ENCODE measurements at places on chromosomes 2 and 18. TPM values are rescaled to one million over a fixed set of nuclear protein-coding genes. Genes with fewer than 3 reads are reported as not detected.

DNA sequence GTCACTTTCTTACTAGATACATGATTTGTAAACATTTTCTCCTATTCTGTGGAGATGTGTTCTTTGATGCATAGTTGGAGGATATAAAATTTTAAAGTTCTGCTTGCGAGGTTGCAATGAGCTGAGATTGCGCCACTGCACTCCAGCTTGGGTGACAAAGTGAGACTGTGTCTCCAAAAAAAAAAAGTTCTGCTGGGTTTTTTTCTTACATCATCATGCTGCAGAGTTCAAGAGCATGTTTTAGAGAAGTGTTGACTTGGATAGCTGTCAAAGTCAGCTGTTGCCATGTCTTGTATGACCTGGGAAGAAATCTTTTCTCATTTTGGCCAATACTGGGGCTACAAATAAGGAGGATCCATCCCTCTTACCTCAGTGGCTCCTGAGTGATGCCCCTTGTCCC, 71.3 kb downstream of the UGGT1 start:
- H3K27ac ChIP-seq: no peak overlapping the region
- no peaks in the 10 kb centered on the region for H3K4me1 ChIP-seq
- H3K27me3 ChIP-seq: no peaks in the 10 kb centered on the region

- H3K4me3 ChIP-seq: no peak overlapping the region
- no peak for DNase-seq
These were observed 76.4 kb downstream of the SPATS2L start for GRCh38 chr2:200382874-200383273.

DNA sequence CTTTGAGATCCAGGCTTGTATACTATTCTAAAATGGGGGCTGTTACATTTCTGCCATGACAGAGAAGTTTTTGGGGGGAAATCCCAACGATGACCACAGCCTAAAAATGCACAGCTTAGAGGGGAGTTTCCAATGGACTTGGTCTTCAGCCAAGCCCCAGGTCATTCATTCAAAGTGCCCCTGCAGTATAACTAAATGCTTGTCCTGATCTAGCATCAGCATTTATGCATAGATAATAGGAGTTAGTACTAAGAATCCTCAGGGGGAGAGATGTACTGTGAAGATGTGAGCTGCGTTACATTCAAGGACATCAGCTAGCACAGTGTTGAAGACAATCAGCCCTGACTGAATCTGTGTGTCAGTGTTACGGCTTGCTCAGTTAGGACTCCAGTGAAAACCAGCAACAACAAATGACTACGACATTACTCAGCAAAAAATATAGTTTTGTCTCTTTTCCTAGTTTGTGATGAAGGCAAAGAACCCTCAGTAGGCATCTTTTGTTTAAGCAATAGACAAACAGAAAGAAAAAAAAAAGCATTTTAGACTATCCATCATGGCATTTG, 160.9 kb downstream of the ZEB2 start:
- peak; percentile 75 for DNase-seq
- H3K4me3 ChIP-seq: peak overlapping the region; percentile 20
- H3K36me3 ChIP-seq: no peaks in the 10 kb centered on the region
- H3K27ac ChIP-seq: peak overlapping the region; percentile 83

- H3K36me3 ChIP-seq: no peaks in the 10 kb centered on the region
- no peak for DNase-seq
- H3K4me1 ChIP-seq: no peaks in the 10 kb centered on the region
These were observed 51.4 kb downstream of the TMEM178A start for GRCh38 chr2:39717067-39717466.

The CCDC74A gene
- total RNA-seq: 71.9 TPM

The PPP4R3B gene
- 47.0 TPM for total RNA-seq

GRCh38 chr18:9000733-9001132, 101.8 kb upstream of the NDUFV2 start:
- no peaks in the 10 kb centered on the region for H3K4me1 ChIP-seq
- H3K4me3 ChIP-seq: no peak overlapping the region
- H3K36me3 ChIP-seq: no peaks in the 10 kb centered on the region
- no peak overlapping the region for H3K27ac ChIP-seq
- DNase-seq: no peak

The CREG2 gene
- total RNA-seq: not detected

GRCh38 chr18:79770826-79771225, 26.9 kb upstream of the KCNG2 start:
- H3K4me1 ChIP-seq: no peaks in the 10 kb centered on the region
- H3K36me3 ChIP-seq: no peaks in the 10 kb centered on the region
- H3K4me3 ChIP-seq: no peak overlapping the region
- H3K27ac ChIP-seq: no peak overlapping the region
- H3K27me3 ChIP-seq: no peaks in the 10 kb centered on the region

DNA sequence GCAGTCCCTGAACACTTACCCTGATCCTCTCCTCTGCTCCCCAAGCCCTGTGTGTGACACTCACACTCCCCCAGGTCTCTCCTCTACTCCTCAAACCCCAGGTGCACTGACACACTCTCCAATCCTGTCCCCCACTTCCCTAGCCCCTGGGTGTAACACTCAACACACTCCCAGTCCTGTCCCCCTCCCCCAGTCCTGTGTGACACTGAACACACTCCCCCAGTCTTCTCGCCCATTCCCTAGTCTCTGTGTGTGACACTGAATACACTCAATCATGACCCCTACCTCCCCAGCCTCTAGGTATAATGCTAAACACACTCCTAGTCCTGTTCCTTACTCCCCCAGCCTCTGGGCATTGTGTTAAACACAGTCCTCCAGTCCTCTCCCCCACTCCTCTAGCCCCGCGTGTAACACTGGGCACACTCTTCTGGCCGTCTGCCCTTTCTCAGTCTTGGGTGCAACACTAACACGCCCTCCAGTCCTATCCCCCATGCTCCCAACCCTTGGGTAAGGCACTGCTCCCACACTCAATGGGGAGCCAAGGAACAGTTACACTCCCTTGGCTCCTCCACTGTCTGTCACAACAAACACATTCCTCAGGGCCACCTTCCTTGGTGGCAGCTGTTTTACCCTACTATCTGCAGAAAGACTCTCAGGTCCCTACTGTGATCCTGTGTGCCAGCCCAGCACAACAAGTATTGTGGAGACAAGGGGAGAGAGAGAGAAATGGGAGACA, 82.5 kb upstream of the PKDCC start:
- H3K4me1 ChIP-seq: no peaks in the 10 kb centered on the region
- H3K27me3 ChIP-seq: no peaks in the 10 kb centered on the region
- H3K36me3 ChIP-seq: no peaks in the 10 kb centered on the region
- DNase-seq: no peak
- H3K27ac ChIP-seq: no peak overlapping the region

GRCh38 chr2:4110273-4110672, 406.9 kb downstream of the DCDC2C start:
- no peaks in the 10 kb centered on the region for H3K27me3 ChIP-seq
- no peaks in the 10 kb centered on the region for H3K4me1 ChIP-seq
- no peak for DNase-seq
- H3K4me3 ChIP-seq: no peak overlapping the region

All from GM12878 (cell line).